ENCODE measurements at places on chromosomes 5 and 9. TPM values are rescaled to one million over a fixed set of nuclear protein-coding genes. Genes with fewer than 3 reads are reported as not detected.
A peak's percentile ranks its signal among the peaks of the same experiment; 100 is the strongest.

DNA sequence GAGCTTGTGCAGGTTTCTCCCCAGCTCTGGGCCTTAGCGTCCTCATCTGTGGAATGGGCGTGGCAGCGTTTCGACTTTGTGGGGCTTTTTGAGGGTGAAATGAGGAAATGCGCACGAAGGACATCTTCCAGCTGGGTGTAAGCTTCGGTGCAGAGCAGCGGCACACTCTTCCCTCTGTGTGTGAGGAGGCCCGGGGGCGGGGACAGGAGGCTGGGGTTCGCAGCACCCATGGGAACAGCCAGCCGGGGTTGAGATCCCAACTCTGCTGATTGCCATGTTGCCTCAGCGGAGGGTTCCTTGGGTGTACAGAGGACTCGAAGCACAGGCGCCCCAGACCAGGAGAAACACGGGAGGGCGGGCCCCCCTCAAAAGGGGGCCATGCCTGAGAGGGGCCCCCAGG, 265.6 kb downstream of the NSG2 start:
- DNase-seq: no peak

DNA sequence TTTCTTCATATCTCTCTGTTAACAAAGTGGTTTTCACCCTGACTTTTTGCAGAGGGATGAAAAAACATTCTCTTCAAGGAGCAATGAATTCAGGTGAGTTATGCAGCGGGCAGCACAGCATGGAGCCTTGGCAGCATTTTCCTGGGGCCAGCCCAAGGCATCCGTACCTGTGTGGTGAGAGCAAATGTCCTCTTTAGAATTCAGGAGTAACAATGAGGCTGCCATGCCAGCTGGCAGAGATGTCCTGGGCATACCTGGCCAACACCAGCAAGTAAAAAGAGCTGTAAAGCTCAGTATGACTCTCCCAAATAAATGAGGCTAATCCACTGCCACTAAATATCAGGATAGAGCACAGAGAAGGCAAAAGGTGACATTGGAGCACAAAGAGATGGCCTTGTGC, 277.6 kb upstream of the TRPC7 start:
- DNase-seq: no peak

DNA sequence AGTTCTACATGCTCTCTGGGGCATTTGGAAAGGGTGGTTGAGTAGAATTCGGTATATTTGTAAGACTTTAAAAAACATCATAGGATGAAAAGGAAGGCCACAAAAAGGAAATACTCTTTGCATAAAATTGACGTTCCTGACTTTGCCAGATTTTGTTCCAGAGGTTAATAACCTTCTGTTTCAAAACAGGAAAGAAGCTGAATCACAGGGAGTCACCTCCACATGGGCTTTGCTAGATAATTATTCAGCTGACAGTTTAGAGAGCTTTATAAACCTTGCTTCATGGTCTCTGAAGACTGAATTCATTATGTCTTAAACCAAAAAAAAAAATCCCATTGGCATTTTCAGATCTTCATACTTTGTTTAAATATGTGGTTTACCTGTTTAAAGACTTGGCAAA, 203.7 kb downstream of the SEMA6A start:
- no peak for DNase-seq

- no peak for DNase-seq
These were observed 97.3 kb upstream of the HMHB1 start for GRCh38 chr5:143714629-143715028.

DNA sequence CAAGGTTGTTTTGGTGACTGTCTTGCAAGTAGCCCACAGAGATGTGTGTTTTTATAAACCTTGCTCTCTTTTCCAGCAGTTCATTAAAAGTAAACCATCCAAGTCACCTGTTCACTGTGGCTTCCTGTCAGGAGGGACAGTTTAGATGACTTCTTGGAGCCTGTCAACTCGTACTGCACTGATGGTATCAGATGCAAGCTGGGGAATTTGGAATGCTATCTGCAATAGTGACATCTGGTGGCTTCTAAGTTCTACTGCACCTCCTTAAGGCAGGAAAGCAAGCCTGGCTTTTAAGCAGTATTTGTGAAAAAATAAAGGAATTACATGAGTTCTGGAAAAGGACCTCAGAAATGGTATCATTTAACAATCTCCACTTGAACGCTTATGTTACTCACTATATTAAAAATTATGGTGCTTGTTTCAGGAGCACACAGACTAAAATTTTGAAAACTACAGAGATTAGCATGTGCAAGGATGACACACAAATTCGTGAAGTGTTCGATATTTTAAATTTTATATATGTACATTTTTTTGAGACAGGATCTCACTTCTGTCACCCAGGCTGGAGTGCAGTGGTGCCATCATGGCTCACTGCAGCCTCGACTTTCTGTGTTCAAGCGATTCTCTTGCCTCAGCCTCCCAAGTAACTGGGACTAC, 164.0 kb downstream of the TTC39B start:
- DNase-seq: peak; percentile 41

DNA sequence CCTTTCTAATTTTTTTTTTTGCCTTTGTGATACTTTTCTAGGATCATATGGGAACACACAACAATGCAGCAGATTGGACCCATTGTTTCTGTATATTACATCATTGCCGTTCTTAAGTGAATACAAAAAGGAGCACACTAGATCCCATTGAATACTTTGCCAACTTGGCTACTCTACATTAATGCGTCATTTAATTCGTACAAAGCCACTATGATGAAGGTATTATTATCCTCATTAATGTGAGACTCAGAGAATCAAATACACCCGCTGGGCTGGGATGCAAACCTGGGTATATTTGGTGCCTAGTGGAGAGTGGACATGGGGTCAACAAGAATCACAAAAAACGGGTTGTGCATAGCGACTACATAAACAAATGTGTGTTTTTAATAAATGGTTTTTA, 31.9 kb downstream of the OR2K2 start:
- DNase-seq: no peak

- no peak for DNase-seq
These were observed 27.0 kb downstream of the MSX2 start for GRCh38 chr5:174751154-174752000.

DNA sequence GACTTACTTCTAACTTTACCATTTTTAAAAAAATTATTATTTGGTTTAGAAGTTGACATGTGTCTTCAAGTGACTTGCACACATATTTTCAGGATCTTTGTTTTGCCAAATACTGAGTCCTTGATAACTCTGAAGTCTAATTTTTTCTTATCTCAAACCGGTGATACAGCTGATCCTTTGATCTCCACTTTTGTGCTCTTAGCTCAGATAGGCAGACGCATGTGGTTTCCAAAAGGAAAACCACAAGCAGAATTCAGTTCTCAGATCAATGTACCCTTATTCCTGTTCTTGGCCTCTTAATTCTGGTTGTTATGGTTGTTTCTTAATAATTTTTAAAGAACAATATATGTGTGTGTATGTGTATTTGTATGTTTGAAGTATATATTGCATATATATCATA, 238.3 kb upstream of the EDIL3 start:
- no peak for DNase-seq

DNA sequence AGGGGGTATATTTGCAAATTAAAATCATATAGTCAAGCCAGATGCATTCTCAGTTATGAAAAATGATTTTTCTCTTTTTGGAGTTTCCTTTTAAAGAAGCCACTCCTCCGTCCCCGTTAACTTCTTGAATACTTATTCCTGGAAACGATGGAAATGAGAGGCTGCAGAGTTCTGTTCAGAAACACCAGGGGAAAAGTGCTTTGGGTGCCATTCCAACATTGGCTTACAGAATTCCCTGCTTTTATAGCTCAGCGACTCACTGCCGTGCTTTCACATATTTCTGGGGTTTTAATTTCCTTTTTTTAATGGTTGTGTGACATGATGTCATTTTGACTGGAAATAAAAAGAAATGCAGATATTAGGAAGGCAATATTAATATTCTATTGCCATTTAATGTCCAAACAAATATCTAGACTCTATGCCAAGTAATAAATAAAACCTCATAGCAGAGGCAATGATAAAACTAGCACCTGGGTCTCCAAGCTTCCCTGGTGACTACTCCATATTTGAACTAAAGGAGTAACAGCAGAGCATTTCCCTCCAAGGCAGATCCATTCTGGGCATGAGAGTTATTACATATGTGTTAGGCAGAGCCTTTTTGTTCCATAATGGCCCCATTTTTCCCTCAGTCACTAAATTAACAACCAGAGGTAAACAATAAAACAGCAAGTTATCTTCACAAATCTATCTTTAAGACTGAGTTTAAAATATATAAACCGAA, 363.4 kb downstream of the EBF1 start:
- DNase-seq: no peak

DNA sequence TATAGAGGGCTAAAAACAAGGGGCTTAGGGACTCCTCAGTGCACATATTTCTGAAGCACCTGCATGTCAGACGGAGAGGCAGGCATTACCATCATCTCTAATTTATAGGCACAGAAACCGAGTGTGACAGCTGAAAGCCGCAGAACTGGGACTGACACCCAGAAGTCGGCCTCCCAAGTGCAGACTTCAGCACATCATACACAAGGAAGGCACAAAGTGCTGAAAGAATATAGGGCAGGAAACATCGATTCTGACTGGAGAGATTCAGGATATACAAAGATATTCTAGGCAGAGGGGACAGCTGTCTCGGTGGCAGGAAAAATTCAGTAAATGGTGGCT, 11.2 kb downstream of the MRPS27 start:
- DNase-seq: no peak

GRCh38 chr9:104580562-104580961, 11.6 kb downstream of the OR13C8 start:
- DNase-seq: no peak

DNA sequence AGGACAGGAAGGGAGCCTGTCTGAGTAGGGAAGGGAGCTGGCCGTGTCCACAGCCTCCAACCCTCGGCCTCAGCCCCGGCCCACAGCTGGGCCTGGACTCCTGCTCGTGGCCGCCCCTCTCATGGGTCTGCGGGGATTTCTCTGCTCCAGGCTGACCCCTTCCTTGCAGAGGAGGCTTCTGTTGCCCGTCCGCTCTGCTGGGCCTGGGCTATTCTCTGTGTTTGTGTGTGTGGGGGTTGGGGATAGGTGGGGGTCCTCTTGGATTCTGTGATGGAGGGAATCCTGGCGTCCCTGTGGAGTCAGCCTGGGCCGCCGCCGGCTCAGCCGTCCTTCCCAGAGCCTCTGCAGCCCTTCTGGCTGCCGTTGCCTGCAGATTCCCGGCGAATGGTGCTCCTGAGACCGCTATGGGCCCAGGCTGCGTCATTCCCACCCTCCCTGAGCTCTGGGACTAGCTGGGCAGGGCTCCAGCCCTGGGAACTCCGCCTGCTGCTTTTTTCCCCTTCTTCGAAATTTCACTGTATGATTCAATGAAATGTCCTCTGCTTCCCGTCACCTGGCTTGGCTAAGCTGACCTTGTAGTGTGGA, 64.2 kb downstream of the FGF18 start:
- DNase-seq: no peak

GRCh38 chr9:128250839-128251731, 24.7 kb downstream of the GOLGA2 start:
- DNase-seq: no peak

DNA sequence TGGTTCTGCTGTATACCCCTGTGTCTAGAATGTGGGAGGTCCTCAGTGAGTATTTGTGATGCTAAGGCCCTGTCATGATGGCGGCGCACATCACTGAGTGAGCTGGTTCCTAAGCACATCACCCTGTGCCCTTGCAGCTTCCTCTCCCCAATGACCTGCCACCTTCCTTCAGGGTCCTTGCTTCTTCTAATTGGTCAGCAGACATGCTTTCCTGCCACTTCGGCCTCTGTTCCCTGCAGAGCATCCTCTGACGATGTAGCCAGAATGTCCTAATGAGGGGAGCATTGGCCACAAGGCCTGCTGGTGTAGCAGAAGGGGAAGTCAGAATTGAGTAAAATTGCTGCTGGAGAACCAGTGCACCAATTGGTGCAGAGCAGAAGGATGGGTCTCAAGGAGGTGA, 31.1 kb upstream of the ANGPTL2 start:
- DNase-seq: no peak

DNA sequence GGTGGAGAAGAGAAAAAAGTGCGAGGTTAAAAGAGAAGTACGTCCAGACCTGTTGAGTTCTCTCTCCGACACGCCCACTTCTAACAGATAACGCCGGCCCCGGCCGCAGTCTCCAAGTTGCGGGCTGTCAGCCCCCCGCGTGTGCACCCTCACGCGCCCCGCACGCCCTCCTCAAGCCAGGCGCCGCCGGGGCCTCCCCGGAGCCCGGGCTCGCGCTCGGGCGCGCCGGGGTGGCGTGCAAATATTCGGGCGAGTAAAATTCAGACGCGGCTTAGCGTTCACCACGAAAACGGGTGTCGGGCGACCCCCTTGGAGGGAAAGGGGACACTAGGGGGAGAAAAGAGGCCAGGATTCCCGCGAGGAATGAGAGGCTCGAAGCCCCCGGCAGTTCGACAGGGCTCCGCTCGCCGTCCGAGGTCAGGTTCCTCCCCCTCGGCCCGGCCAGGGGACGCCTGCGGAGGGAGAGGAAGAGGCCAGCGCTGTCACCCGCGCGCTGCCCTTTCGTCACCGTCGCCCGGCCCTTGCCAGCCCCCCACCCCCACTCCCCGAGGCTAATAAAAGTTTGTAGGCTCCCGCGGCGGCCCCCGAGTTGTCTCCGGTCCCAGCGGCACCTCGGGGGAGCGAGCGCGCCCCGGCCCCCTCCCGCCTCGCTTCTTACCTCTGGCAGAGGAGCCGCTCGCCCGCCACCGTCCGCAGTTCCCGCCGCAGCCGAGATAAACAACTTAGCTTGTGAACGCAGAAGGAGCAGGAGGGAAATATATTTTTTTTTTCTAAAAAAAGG, 743 bp downstream of the NR3C1 start:
- DNase-seq: no peak

DNA sequence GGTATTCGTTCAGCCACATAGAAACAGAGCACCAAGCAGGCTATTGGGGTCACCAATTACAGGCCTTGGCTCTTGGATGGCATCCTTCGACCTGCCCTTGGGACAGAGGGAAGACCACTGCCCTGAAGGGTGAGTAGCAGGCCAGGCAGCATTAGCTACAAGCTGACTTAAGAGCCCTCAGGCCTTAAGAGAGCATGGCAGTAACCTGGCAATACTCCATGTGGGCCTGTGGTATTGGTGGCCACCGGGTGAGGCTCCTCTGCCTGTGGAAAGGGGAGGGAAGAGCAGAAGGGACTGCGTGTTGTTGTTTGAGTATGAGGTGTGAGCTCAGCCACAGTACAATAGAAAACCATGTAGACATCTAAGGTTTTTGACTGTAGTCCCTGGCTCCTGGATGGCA, 170.6 kb downstream of the MCTP1 start:
- DNase-seq: no peak

DNA sequence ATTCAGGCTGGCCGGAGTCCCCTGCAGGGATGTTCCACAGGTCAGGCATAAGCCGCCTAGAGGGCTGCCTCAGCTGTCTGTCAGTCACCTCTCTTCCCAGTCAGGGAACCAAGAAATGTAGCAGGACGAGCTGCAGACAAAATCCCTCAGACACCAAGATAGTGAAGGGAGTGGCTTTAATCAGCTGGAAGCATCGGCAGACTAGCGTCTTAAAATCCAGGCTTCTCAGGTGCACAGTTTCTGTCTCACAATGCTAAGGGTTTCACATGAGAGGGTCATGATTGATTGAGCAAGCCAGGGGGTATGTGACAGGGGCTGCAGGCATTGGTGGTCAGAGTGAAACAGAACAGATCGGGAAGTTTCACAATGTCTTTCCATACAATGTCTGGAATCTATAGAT, 247.2 kb downstream of the CDH10 start:
- DNase-seq: no peak

The GADD45G gene
- 5.8 TPM for polyA plus RNA-seq

The PLAC8L1 gene
- 1.1 TPM for polyA plus RNA-seq

The IRX2 gene
- polyA plus RNA-seq: 22.2 TPM

The COL5A1 gene
- polyA plus RNA-seq: 424 TPM

The PTPRD gene
- polyA plus RNA-seq: 117 TPM

The RGS7BP gene
- polyA plus RNA-seq: 8.3 TPM

The IFNA21 gene
- polyA plus RNA-seq: not detected

The DRD1 gene
- 0.06 TPM for polyA plus RNA-seq

The ROR2 gene
- polyA plus RNA-seq: 29.1 TPM
